ENCODE measurements at places on chromosomes 2 and 18.
A peak's percentile ranks its signal among the peaks of the same experiment; 100 is the strongest.

- no peak for DNase-seq
Observed at GRCh38 chr2:98713332-98714015, 17.5 kb downstream of the MGAT4A start.

DNA sequence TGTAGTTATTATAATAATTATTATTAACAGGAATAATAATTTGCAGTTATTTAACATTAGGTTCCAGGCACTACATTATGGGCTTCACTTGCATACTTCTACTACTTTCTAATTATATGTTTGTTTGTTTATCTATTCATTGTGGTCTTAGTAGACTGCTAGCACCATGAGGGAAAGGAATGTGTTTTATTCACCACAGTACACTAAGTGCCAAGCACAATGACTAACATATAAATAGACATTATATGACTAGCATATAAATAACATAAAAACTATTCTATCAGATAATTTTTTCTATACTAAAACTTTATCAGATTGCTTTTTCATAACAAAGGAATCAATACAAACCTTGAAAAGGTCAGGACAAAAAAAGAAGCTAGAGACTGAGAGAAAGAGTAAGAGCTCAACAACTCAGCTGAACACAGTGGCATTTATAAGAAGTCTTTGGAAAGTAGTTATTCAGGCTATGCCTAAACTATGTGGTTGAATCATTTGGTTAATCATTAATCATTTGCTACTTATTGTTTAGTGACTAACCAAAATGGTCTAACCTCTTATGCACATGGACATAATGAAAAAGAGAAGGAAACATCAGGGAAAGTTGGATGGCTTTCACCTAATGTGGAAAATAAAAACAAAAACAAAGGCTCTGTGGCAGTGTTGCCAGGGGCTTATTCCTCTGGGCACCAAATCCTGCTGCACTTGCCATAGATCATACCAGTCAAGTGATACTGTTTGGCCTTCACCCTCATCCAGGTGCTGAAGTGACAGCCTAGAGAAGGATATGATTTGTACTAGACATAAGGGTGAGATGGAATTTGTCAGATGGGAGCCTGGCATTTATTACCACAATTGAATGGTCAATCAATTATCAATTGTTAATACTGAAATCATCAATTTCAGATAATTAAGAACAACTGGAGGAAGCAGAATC is 174.9 kb downstream of the ETAA1 start:
- peak; percentile 73 for DNase-seq

DNA sequence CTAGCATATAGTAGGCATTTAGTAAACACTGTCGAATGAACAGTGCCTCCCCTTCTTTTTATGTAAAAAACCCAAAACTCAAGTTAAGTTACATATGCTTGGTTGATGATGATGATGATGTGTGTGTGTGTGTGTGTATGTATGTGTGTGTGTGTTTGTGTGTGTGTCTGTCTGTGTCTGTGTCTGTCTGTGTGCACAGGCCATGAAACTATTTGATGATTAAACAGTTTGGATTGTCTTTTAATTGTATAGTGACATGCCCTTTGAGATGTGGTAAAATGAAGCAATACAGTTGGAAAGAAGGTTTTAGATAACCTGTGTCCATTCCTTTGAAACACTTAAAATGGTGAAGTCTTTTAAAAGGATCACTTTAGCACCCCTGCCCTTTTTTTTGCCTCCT is 105.6 kb downstream of the MAP4K4 start:
- peak; percentile 70 for DNase-seq

- DNase-seq = no peak
Observed at GRCh38 chr2:164722616-164723338, 101.5 kb upstream of the GRB14 start.

GRCh38 chr2:203637471-203638167 is 68.8 kb upstream of the CD28 start:
- DNase-seq = peak; percentile 12

DNA sequence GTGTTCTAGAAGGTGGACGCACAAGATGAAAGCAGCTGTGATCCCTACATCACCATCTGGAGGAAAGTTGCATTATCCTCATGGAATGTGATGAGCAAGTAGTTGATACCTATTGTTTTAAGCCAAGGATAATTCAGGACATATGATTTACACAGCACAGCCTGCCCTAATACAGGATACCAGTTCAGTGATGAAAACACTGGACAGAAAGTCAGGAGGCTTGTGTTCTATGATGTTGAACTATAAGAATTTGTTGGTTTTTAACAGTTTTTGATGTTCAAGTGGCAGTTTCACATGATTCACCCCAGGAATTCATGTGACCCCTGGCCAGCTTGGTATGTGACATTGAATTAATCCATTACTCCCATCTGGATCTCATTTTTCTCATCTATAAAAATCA is 6.2 kb upstream of the CHST10 start:
- no peak for DNase-seq

DNA sequence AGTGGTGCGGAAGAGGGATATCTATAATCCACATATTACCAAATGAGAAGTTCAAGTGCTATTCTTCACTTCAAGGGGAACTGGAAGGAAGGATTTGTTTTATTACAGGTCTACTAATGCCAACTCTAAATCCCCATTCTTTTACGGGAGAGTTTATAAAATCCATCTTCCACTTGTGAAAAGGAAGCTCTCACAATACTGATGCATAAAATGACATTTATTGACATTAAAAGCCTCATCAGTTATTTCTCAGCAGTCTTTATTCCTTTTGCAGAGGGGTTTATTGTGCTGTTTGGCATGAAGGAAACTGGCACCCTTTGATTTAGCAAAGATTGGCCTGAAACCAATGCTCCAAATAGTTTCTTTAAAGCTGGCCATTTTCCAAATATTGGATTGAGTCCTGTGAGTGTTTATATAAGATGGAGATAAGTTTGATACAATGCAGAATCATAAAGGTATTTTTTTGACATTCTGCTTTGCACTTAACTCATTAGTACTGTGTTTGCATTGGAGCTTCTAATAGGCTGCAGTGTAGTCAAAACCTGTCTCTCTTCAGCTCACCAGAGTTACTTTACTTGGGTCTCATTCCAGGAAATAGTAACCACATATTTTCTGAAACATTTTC is 26.6 kb downstream of the LRP1B start:
- DNase-seq = no peak

GRCh38 chr18:58297198-58297597 is 253.2 kb downstream of the NEDD4L start:
- peak; percentile 81 for DNase-seq

DNA sequence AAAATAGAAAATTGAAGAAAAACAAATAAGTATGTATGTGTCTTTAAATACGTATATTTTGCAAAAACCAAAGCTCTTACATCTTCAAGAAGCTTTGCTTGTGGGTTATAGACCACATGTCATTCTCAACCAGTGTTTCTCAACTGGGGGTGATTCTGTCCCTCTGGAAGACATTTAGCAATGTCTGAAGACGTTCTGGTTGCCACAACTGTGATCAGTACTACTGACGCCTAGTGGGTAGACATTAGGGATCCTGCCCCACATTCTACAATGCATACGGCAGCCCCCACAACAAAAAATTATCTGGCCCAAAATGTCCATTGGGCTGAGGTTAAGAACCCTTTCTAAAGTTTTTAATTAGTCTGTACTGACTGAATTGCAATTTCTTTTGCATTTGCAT is 48.4 kb downstream of the UNC50 start:
- no peak for DNase-seq

GRCh38 chr18:42756214-42756613 is 359.3 kb downstream of the RIT2 start:
- no peak for DNase-seq

- no peak for DNase-seq
Observed at GRCh38 chr2:27189989-27190388, 21.9 kb upstream of the ATRAID start.

DNA sequence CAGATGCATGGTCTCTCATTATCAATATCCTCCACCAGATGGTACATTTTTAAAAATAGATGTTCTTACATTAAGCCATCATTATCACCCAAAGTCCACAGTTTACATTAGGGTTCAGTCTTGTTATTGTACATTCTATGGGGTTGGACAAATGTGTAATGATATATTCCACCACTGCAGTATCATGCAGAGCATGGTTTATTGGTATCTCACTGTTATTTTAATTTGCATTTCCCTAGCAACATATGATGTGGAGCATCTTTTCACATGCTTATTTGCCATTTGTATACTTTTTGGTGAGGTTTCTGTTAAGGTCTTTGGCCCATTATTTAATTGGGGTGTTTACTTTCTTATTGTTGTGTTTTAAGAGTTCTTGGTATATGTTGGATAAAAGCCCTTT is 95.7 kb downstream of the PTH2R start:
- DNase-seq = no peak

- DNase-seq = peak; percentile 86
Observed at GRCh38 chr2:23606968-23607367, 222.0 kb downstream of the KLHL29 start.

- DNase-seq = peak; percentile 36
Observed at GRCh38 chr2:37648331-37649011, 23.0 kb downstream of the CDC42EP3 start.

- DNase-seq = no peak
Observed at GRCh38 chr2:162344617-162344950, 652 bp downstream of the GCA start.

- DNase-seq = no peak
Observed at GRCh38 chr2:7661502-7661901, 744.3 kb downstream of the RNF144A start.

DNA sequence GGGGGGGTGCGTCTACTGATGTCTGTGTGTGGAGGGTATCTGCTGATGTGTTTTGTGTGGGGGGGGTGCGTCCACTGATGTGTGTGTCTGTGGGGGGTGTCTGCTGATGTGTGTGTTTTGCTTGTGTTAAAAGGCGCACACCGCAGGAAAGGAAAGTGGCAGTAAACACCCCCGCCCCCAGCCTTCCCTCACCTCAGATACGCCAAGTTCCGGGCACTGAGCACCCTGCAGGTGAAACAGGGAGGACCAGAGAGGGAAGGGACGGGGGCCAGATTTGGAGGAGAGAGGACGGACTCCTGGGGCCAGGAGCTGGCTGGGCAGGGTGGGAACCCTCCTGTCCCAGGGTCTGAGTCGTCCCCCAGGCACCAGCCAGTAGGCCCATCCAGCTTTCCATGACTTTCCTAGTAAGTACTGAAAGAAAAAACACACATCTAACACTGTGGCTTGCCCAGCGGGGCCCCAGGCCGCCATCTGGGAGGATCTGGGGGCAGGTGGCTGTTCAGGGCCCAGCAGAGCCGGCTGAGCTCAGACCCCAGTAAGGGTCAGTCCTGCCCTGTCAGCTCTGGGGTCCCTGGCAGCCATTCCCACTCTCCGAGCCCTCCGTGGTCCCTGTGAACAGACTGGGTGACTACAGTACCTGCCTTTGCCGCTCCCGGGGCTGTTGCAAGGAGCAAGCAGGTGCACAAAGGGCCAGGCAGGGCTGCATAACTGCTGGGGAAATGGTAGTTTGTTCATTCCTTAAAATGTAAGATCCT is 126.9 kb downstream of the NFATC1 start:
- DNase-seq = no peak

- DNase-seq = no peak
Observed at GRCh38 chr2:110747522-110748488, 15.4 kb downstream of the ACOXL start.

- DNase-seq = no peak
Observed at GRCh38 chr2:234107861-234108260, 57.4 kb downstream of the SPP2 start.

GRCh38 chr2:121858369-121858768 is 102.9 kb downstream of the TSN start:
- DNase-seq = peak; percentile 61

DNA sequence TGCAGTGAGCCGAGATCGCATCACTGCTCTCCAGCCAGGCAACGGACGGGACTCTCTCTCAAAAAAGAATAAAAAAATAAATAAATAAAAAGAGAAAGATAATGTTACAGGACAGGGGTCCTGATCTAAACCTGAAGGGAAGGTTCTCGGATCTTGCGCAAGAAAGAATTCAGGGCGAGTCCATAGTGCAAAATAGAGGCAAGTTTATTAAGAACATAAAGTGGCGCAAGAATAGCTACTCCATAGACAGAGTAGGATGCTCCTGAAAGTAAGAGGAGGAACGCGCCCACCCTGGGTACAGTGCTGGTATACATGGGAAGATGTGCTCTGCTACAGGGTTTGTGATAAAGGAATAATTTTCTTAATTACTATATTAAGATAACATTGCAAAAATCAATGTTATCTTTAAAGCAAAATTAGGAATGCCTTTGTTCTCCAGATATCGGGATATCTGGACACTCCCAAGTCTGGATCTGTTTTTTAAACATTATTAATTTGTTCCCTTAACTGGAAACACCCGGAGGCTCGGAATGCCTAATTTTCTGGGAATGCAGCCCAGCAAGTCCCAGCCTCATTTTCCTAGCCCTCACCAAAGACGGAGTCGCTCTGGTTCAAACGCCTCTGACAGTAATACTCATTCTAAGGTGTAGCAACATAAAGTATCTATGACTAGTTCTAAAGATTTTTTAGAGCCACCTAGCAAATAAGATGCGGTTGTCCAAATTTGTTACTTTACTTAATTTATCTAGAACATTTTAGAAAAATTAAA is 38.8 kb downstream of the ACSL3 start:
- no peak for DNase-seq

DNA sequence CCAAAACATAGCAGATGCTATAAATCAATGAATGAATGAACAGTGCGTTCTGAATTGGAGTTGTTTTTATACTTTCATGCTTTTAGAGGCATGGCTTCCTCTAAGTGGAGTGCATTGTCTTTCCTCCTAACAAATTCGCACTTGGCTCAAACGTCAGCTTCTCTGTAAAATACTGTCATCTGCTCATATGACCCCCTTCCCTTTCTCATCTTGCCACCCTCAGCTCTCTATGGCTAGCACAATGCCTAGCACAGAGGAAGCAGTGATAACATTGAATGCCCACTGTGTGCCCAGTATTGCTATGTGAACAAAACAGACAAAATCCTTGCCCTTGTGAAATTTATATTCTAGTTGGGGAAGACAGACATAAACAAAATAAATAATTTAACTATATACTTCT is 258.8 kb downstream of the MREG start:
- no peak for DNase-seq

DNA sequence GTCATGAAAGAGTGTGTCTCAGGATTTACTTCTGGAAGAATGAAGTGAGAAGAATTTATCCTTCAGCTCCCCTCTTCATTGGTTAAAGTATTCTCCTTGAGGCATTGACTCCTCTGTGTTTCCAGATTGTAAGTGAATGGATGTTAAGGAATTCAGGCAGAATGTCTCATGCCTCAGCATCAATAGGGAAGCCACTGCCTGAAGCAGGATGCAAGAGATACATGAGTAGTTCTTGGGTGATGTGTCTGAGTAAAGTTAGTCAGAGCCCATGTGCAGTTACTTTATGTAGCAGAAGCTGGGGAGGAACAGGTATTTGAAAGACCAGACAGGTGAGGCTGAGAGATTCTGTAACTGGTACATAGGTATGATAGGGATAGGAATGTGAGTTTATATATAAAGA is 34.0 kb upstream of the TMEFF2 start:
- DNase-seq = peak; percentile 80

GRCh38 chr2:67604360-67604759 is 207.2 kb downstream of the ETAA1 start:
- DNase-seq = peak; percentile 38

- peak; percentile 41 for DNase-seq
Observed at GRCh38 chr2:60948926-60949579, 67.7 kb downstream of the REL start.

GRCh38 chr2:146623771-146624170 is 1221.1 kb upstream of the ACVR2A start:
- DNase-seq = no peak

GRCh38 chr18:10051877-10052631 is 138.2 kb downstream of the VAPA start:
- DNase-seq = peak; percentile 68
